ENCODE measurements at places on chromosomes 6 and 20.

- no peak for DNase-seq
Observed at GRCh38 chr20:51528263-51529027, 14.1 kb downstream of the NFATC2 start.

- DNase-seq, result no peak
Observed at GRCh38 chr6:27644528-27644927, 171.6 kb upstream of the ZNF184 start.

GRCh38 chr6:170243791-170244291 lies 47.0 kb downstream of the DLL1 start:
- no peak for DNase-seq

- no peak for DNase-seq
Observed at GRCh38 chr20:63087872-63088680, 81.3 kb upstream of the BHLHE23 start.

GRCh38 chr6:156791320-156791850 lies 14.2 kb downstream of the ARID1B start:
- DNase-seq, result no peak

GRCh38 chr6:98833057-98833306 lies 1.4 kb upstream of the POU3F2 start:
- DNase-seq, result no peak
